RWPE1 (cell line): ENCODE measurements at places on chromosomes 3 and 15.
A peak's percentile ranks its signal among the peaks of the same experiment; 100 is the strongest.

DNA sequence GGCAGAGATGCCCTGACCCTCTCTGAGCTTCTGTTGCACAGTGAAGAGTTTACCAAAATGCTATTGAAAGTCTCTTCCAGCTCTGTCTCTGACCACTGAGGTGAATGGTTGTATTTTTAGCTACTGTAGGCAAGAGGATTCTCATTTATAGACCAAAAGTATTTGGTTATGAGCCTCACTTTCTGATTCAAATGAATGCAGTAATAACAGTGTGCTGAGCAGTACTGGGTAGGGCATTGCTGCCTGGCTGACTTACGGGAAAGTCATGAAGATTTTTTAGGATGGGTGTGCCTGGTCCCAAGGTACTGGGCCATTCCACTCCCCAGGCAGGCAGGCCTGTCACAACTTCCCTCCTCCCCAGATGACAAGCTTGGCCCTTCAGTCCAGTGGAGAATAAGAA lies 15.5 kb downstream of the PLA1A start:
- DNase-seq = no peak

DNA sequence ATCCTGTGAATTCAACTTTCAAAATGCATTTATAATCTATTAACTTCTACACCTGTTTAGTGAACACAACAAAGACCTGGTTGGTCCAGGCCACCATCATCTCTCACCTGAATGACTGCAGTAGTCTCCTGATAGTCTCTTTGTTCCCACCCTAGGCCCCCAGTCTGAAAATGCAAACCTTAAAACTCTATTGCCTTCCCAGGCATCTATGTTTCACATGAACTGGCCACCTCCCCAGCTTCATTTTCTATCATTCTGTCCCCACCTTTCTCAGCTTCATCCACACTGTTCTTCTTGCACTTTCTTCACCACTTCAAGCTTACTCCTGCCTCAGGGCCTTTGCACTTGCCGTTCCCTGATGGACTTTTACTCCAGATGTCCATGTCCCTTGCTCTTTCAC lies 45.0 kb downstream of the CLSTN2 start:
- DNase-seq = no peak

DNA sequence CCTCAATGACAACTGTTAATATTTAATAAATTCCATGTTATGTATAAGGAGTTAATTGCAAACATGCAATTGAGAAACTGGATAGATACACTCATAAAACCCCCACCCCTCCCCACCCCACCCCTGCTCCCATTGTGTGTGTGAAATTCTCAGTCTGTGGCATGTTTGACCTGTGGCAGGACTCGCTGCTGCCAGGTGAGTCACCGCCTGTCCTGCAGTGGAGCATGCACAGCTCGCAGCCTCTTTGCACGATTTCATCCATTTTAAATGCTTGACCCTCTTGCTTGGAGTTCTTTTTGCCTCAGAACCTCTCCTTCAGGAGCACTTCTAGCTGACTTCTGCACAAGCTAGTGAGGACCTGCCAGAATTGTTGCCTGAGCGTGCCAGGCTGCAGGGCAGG lies 5.3 kb upstream of the APEH start:
- DNase-seq = peak; percentile 38

GRCh38 chr3:192188218-192188835 lies 539.0 kb downstream of the FGF12 start:
- peak; percentile 26 for DNase-seq

DNA sequence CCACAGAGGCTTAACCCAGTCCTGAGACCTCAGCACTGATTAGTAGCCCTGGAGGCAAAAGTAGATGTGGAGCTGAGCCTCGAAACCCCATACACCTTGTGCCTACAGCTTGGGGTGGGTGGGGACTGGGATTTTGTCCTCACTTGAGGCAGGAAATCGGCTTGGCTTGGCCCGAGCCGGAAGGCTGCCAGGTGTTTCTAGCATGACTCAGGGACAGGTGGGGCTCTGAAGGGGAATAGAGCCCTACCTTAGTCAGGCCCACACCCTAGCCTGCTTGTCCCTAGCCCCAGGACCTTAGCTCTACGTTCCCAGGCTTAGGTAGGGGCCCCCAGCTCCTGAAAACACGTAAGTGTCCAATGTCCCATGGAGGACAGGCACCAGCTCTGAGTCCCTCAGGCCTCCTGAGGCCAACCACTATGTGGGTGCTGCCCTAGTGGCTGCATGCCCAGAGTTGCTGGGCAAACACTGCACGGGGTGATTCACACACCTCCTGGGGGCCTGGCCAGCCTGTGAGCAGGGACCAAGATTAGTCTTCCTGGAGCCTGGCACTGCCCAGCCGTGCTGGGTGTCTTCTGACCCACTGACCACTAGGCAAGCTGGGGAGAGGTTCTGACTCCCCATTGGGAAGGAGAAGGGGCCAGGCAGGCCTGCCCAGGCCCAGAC lies 3.1 kb downstream of the MST1R start:
- DNase-seq = peak; percentile 96

DNA sequence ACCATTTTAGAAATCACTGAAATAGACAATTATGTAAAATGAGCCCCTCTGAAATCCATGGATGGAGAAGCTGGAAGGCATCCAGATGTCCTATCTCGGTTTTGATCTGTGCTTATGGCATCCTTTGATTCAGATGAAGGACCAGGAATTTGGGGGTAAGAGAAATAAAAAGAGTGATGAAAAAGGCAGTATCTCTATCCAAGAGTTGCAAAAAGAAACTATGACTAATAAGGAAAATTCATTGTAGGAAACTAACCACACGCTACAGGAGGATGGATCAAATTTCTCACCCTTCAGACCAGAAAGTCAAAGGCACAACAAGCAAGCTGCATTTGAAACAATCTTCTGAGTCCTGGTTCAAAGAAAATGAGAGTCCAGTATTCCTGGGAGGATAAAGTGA lies 34.8 kb downstream of the SRGAP3 start:
- peak; percentile 52 for DNase-seq

- DNase-seq = no peak
Observed at GRCh38 chr3:55036883-55037577, 109.2 kb upstream of the LRTM1 start.

- DNase-seq = no peak
Observed at GRCh38 chr15:63260791-63261190, 16.6 kb upstream of the APH1B start.

DNA sequence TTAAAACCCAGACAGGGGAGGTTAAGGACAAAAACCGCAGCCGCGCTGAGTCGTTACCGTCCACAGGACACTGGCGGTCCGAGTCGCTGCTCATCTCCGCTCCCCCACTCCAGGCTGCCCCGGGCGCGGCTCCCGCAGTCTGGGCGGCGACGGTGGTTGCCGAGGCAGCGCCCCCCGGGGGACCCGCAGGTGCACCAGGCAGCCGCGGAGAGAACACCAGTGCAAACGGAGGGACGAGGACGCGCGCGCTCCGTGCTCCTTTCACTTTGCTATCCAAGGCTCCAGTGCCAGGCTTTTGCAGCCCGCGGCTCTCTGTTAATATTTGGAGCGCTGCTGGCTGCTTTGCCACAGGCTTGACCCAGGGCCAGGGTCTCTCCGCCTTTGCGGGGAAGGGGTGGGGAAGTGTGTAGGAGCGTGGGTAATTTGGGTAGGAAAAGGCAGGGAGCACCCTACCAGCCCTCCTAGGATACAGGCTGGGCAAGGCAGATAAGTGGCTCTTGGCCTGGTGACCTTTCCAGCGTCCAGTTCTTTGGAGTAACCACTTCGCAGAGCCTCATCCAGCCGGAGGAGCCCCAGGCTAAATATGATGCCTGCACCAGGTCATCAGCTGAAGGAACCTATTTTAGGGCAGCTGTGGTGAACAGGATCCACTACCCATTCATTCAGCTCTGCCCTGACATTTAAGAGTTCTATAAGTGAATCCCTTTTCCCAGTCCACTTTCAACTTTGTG lies at the start of gene GADL1:
Gene GADL1 (minus strand): TSS at position 141 of the 731 bp plus-strand sequence. CDS start 47 bp downstream, at position 94.
- peak; percentile 8 for DNase-seq

GRCh38 chr3:106371221-106371970 lies 502.6 kb upstream of the CBLB start:
- no peak for DNase-seq

DNA sequence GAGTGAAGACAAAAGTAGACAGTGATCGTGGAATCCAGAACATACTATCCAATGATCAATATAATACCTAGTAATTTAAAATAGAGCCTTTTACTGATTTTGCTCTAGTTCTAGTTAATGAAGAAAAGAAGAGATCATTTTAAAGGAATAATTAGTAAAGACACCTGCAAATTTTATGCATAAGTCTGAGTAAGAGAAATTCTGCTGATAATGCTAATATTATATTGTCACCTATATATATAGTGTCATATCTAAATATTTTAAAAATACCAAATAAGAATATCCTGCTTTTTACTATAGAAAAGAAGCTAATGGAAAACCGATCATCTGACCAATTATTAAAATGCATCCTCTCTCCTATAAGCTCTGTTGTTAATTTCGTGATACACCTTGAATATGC lies 152.1 kb downstream of the CNTN4 start:
- no peak for DNase-seq

- DNase-seq = peak; percentile 18
Observed at GRCh38 chr15:33874156-33874555, 94.1 kb upstream of the CHRM5 start.

- no peak for DNase-seq
Observed at GRCh38 chr3:122773944-122774509, 19.6 kb downstream of the HSPBAP1 start.

- DNase-seq = no peak
Observed at GRCh38 chr3:51977446-51978142, 2.7 kb downstream of the ABHD14A start.

DNA sequence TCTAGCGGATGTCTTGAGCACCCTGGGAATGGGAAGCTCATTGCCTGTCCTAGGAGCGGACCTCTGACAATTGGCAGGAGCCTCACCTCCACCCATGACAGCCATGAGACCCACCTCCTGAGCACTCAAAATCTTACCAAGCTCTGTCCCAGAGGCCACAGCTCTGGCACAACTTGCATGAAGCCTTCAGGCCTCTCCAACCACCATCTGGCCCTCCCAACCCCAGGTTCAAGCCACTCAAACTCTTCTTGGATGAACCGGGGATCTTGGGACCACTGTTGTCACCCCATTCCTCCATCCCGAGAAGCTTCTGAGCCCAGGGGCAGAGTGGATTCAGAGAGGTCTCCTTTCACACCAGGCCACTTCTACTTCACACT lies 1.5 kb downstream of the VIPR1 start:
- DNase-seq = no peak

- no peak for DNase-seq
Observed at GRCh38 chr3:82815417-82816058, 1054.1 kb upstream of the GBE1 start.

DNA sequence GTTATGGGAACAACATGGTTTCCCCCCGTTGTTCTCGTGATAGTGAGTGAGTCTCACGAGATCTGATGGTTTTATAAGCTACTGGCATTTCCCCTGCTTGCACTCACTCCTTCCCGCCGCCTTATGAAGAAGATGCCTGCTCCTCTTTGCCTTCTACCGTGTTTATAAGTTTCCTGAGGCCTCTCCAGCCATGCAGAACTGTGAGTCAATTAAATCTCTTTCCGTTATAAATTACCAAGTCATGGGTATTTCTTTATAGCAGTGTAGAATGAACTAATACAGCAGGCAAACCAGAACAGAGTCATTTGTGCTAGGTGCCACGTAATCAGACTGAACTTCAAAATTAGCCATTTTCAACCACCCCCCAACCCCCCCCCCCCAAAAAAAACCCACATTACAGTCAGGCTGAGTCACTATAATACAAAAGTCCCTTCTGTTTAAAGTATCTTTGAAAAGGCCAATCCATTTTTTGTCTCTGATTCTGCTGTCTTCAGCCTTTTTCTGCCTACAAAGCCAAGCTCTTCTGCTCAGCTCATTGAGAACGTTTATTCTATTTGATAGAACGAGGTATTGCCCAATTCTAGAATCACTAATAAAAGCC lies 4.1 kb downstream of the OR4F6 start:
- no peak for DNase-seq

DNA sequence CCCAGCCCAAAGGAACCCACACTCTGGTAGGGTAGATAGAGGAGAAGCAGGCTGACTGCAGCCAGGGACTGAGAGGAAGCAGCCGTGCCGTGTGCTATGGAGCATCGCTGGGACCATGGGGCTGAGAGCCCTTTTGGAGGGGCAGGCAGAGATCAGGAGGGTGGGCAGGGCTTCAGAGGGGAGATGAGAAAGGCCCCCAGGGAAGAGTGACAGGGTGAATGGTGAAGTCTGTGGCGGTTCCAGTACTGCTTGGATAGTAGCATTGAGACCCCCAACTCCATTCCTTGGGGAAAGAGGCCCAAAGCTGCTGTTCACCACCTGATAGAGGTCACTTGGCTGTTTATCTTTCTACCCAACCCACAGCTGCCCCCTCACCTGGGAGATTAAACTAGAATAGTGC lies 80.0 kb upstream of the MRPS22 start:
- no peak for DNase-seq

DNA sequence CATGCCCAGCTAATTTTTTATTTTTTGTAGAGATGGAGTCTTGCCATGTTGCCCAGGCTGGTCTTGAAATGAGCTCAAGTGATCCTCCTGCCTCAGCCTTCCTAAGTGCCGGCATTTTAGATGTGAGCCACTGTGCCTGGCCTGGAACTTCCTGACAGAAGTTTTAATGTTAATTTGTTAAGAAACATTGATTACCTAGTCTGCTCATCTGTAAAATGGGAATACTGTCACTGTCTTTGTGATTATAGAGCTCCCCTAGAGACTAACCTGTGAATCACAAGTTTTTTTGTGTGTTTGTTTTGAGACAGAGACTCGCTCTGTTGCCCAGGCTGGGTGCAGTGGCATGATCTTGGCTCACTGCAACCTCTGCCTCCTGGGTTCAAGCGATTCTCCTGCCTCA lies 4.3 kb upstream of the EIF3J start:
- no peak for DNase-seq

DNA sequence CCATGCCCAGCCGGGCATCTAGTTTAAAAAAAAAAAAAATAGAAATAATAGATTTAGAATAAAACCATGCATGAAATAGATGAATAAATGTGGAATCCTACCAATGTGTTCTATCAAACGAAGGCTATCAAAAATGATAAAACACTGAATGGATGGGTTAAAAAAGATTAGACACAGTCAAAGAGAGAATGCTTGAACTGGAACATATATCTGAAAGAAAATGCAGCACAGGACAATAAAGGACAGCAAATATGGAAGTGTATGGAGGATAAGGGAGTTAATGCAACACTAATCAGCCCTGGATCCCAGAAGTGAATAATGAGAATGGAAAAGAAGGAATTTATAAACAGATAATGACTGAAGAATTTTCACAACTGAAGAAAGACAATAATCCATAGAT lies 571.7 kb downstream of the GRM7 start:
- DNase-seq = no peak

DNA sequence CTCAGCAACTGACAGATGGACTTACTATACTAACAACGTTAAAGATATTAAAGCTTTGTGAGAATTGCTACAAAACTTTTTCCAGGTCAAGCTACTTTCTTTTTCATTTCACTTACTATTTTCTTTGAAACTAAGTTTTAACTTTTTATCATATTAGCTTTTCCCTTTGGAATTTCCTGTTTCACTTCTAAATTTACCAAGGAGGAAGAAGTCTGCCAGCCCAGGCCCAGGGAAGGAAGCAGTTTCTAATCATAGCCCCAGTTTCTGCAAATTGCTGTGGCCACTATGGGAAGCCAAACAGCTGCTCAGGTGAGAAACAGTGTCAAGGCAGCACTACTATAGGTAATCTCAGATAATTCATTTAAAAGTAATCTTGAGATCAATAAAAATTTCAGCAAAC lies 18.4 kb downstream of the CYFIP1 start:
- DNase-seq = no peak

- DNase-seq = no peak
Observed at GRCh38 chr3:133966954-133967353, 62.8 kb downstream of the SLCO2A1 start.

- no peak for DNase-seq
Observed at GRCh38 chr3:36416599-36416998, 36.3 kb downstream of the STAC start.
